ENCODE measurements at places on chromosomes 3 and 15.

- DNase-seq, result no peak
These were observed 3.4 kb downstream of the MINDY4B start for GRCh38 chr3:150901793-150902192.

- no peak for DNase-seq
These were observed 213.7 kb downstream of the FOXP1 start for GRCh38 chr3:71369701-71370391.

DNA sequence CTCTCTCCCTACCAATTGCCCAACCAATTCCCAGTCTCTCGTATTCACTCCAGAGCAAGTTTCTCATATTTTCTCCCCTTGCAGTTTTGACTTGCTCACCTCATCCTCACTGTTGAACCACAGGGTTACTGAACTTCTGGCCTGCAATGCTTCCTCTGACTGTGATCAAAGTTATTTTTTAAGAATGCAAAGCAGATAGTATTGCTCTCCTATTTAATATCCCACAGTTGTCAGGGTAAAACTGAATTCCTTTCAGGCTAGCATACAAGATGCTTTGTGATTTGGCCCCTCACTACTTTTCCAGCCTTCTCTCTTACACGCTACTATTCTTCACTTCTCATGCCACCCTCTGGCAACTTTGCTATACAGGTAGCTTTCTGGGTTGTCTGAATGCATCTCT is 80.9 kb downstream of the LRRFIP2 start:
- no peak for DNase-seq

GRCh38 chr3:168249550-168250414 is 154.1 kb upstream of the GOLIM4 start:
- DNase-seq, result no peak

DNA sequence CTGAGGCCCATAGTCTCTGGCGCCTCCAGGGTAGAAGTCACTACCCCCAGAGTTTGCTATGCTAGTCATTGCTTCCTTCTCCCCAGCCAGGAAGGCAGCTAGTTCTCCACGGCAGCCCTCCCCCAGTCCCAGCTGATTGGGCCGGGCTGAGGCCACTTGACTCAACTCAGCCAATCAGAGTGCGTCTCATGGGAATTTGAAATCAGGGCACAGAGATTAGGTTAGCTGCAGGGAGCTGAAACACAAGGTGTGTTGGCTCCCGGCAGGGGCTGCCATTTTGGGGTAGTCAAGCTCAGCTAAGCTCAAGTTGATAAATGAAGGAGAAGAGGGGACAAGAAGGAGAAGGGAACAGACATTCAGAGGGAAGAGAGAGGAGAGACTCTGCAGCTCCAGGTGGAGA is 32.8 kb downstream of the LINGO1 start:
- DNase-seq, result no peak

GRCh38 chr3:133655731-133656515 is 5.8 kb downstream of the TOPBP1 start:
- no peak for DNase-seq

- no peak for DNase-seq
These were observed 9.2 kb upstream of the MME start for GRCh38 chr3:155070932-155071387.

- DNase-seq, result no peak
These were observed 4.6 kb downstream of the TADA3 start for GRCh38 chr3:9787714-9788113.

DNA sequence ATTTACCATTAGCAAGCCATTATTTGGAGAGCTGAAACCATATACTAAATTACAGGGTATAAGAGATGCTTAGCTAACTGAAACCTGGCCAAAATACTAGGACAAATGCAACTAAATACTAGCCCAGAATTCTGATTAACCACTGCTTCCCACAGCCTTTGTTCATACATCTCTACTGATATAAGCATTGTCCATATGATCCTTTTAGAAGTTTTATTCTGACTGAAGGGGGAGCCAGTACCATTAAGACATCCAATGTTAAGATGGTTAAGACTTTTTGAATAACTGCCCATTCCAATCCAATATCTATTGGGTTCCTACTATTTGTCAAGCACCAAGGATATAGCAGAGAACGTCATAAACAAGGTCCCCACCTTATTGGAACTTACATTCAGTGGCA is 421.3 kb downstream of the FOXP1 start:
- DNase-seq, result no peak

Measured in stimulated activated CD4-positive, alpha-beta T cell treated with anti-CD3 and anti-CD28 coated beads, Interleukin-1b, Interleukin-23, amount 100 ng/mL, for 1 hour (primary cell).